ENCODE measurements at places on chromosomes 12 and 14.
A peak's percentile ranks its signal among the peaks of the same experiment; 100 is the strongest.

GRCh38 chr12:107364875-107365518, 271.6 kb upstream of the CRY1 start:
- DNase-seq: no peak

DNA sequence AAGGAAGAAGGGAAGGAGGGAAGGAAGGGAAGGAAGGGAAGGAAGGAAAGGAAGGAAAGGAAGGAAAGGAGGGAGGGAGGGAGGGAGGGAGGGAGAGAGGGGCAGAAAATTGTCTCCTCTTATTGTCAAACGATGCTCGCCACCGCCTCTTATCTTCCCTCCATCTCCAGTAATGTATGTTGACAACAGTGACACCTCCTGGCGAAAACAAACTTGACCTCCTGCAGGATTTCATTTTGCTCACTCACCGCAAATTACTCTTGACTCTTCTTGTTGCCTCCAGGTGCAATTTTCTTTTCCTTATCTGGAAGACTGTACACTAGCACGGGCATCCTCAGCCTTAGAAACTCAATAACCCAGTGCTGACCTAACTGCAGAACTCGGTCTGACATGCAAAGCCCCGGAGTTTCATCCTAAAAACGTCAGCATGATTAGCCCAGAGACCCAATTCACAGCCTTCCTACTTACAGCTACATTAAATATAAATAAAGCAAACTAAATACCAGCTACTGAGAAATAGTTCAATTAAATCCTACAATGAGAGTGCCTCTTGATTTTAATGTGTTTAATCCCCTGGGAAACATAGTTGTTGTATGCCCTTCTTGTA, 512.4 kb upstream of the TMPO start:
- DNase-seq: peak; percentile 50

GRCh38 chr12:119156401-119157044, 22.2 kb upstream of the HSPB8 start:
- DNase-seq: no peak

- DNase-seq: no peak
Measured at GRCh38 chr12:124774054-124774461, 89.6 kb downstream of the SCARB1 start.

- DNase-seq: no peak
Measured at GRCh38 chr12:102992297-102992696, 34.8 kb downstream of the ASCL1 start.

GRCh38 chr12:55720071-55720564, at the start of gene RDH5:
TSS of gene RDH5 (plus strand) at chr12:55720393. CDS start at chr12:55721185, 792 bp downstream.
- DNase-seq: no peak

DNA sequence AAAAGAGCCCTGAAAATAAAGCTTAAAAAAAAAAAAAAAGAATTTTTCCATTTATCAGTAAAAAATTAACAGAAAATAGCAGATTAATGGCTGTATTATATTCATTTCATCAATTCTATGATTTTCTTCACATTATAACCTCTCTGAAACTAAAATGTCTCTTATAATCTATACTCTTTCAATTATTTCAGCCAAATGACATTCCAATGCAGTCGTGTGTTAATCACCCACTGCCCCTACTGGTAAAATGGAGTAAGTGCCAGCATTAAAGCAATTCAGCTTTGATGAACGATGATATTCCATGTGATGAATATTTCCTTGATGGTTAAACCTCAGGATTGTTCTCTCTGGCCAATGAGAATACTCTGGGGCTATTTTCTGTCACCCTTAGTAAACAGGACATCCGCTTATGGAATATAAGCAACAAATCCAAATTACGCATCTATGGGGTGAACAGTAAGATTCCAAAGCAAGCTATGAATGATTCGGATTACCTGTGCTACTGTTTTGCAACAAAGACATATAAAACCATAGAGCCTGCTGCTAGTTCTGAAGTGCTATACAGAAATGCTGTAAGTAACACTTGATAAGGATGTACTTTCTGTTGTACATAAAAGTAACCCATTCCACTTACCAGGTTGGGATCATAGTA, 20.3 kb upstream of the SYCP3 start:
- no peak for DNase-seq

GRCh38 chr12:108381787-108382436, 42.8 kb upstream of the CMKLR1 start:
- no peak for DNase-seq

GRCh38 chr12:32901553-32901952, 5.0 kb upstream of the PKP2 start:
- DNase-seq: no peak

DNA sequence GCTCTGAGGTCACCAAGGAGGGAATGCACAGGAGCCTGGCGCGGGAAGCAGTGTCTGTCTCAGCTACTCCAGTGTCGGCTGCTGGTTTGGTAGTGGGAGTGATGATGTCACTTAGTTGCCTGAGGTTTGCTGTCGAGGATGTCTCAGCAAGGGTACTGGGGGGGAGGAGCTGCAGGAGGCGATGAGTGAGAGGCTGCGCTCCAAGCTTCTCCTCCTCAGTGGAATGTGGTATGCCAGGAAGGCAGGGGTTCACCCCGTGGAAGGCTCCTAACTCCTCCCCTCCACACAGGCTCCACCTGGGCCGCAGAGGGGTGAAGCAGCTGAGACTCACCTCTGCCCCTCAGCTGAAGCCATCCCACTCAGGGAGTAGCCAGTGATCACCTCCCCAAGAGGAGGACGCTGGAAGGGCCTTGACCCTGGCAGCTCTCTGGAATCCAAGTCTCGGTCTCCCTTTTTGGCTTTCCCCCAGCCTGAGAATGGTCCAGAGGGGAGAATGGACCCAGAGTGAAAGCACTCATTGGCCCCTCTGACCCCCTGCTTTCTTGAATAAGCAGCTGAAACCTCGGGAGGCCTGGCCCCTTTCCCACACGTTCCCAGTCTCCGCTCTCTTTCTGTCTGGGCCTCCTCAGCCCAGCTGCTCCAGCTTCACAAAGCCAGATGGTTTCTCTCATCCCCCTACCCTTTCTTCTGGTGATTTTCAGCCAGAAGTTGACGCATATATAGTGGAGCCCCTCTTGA, 178.9 kb upstream of the FKBP4 start:
- no peak for DNase-seq

DNA sequence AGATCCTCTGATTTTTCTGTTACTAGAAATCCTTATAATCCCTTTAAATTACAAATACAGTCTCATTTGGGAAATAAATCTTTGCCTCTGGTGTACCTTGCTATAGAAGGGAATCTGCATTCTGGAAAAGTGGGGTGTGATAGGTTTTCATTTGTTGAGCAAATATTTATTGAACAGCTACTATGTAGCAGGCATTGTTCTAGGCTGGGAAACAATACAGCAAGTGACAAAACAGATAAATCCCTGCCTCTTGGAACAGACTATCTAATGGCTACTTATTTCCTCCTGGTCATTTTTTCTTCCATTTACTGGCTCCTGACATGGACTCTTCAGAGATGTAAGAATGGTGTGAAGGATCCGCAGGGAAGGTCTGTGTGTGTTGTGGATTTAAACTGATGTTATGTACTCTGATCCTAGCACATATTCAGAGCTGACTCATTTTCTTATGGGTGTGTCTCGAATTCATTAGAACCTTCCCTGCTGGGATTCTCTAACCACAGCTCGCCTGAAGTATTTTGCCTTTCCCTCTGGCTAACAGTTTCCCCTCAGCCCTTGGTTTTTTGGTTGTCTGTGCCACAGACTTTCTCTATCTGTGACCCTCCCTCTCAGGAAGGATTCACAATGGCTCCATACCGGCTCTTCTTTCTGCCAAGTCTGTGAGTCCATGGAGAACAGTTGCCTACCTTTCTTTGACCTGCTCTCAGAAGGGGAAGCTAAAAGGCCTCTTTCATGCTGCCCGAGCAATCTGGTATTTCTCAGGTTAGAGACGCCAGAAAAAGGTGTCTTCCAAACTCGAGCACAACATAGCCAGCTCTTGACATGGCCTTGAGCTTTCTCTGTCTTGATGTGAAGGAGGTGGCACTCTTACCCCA, 53.7 kb downstream of the TMTC2 start:
- DNase-seq: no peak

GRCh38 chr12:98319716-98320425, 195.5 kb upstream of the TMPO start:
- no peak for DNase-seq

GRCh38 chr12:1875608-1876007, 42.8 kb downstream of the CACNA2D4 start:
- no peak for DNase-seq

- DNase-seq: no peak
Measured at GRCh38 chr14:51202914-51203665, 37.0 kb upstream of the TMX1 start.

DNA sequence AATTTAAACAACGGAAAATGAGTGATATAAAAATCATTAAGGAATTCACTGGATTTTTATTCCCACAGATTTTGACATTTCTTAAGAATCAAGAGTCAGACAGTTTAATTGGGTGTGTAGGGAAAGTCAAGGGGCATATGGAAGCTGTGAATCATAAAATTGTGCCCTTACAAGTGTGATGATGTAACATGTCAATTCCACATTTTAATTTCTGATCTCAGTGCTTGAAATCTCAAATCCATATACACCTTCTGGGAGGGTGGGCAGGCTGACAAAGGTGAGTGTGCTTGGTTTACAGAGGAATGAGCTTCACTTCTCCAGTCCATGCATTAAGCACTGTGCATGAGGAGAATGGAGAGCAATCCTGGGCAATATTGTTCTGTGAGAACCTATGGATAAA, 1.0 kb upstream of the KRT6A start:
- DNase-seq: no peak

GRCh38 chr12:7156259-7157197, 26.4 kb downstream of the CLSTN3 start:
- no peak for DNase-seq

GRCh38 chr12:91098461-91098860, 12.8 kb downstream of the LUM start:
- no peak for DNase-seq

DNA sequence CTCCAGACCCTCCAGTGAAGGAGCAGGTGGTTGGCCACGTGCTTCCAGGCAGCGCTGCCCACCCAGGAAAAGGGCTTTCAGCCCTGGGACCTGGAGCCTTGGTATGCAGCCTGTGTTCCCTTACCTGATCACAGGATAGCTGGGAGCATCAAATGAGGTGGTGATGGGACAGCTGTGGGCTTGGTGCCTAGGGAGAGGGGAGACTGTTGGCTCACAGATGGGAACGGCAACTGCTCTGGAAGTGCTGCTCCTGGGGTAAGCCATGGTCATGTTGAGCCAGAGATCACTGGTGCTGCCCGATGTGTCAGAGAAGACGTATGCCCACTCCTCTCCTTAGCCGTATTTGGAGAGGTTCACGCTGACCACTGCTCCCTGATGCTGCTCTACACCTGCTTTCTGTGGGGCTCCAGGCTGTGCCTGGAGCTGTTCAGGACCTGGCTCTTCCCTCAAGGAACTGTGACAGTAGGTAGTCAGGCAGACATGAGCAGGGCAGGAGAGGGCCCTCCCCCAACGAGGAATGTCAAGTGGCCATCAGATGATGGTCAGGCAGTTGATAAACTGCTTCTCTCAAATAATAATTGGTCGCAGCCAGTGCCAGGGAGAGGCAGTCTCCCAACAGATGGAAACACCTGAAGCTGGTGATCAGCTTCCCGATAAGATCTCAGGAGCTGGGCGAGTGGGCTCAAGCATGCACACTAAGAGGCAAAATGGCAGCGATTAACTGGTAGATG, 2.8 kb upstream of the CYP46A1 start:
- DNase-seq: no peak

GRCh38 chr12:1518591-1519516, 75.5 kb downstream of the FBXL14 start:
- peak; percentile 69 for DNase-seq

DNA sequence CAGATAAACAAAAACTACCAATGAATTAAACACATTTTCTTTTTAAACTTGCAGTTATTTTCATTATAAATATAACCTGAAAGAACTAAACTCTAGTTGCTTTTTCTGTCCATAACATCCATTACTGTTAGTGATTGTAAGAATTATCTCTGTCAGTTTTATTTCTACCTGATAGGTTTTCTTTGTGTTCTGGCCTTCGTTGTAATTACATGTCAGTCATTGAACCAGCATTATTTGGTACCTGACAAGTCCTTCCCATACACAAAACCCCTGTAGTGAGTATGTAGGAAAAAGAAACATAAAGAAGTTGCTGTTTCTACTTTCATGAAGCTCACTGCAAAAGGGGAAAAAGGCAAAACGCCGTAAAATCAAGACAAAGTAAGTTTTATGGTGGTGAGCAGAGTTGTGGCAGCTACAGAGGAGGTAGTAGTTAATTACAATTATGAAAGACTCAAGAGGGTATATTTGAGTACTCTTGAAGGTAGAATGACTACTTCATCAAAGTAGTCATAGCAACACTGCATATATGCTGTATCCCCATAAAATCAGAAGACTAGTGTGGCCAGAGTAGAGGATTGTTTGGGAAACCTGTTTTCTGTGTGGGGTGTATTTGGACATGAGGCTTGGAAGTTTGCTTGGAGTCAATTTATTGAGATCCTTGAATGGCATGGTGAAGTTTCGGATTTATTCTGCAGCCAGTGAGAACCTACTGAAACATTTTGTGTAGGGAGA, 102.8 kb downstream of the SLC5A8 start:
- DNase-seq: peak; percentile 28

DNA sequence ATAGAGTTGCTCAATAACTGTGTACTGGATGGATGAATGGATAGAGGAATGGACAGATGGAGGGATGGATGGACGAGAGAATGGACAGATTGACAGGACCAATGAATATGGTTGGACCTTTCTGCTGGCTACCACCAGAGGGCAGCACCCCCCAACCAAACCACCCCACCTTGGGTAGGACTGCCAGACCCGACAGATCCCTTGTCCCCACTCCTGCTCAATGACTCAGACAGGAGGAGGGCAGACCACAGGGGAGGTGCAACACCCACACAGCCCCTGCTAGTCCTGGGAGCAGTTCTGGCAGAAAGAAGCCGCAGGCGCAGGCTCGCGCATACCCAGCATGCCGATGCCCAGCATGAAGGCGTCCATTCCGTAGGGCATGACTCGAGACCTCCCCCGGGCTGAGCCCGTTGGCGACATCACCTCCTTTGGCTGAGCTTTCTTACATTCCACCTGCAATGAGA, 12.4 kb downstream of the MSI1 start:
- no peak for DNase-seq

- DNase-seq: no peak
Measured at GRCh38 chr12:9449181-9449580, 158.5 kb downstream of the KLRB1 start.

DNA sequence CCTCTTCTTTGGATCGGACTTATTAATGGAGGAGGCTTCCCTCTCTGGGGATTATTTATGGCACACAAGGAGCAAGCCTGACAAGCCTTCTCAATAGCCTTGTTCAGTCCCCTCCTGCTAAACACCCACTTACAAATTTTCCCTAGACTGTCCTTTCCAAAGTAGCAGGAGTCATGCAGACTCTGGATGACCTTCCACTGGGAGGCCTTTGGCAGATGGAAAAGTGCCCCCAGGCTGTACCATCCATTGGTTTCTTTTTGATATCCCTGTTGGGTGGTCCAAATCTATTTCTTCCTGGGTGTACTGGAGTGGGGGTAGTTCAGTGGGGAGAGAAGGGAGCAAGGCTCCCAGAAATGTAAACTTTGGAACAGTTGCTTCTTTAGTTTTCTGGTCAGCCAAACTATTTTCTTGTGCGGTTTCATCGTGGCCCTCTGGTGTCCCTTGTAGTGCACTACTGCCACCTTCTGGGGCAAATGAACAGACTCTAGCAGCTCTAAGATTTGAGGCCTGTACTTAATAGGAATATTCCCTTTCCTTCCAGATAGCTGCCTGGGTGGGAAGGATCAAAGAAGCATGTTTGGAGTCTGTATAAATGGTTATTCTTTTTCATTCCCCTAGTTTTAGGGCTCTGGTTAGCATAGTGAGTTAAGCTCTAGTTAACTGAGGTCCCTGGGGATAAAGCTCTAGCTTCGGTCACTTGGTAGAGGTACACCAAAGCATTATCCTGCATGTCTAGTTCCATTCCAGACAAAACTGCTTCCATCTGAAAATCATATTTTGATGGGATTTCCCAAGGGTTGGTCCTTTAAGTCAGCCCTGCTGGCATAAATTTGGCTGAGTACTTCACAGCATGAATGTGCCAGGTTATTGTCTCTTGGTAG, 409.5 kb downstream of the SLC6A15 start:
- no peak for DNase-seq

All from NCI-H187 treated with DMSO at 0.1 percent for 48 hours (cell line).